ENCODE measurements at places on chromosomes 12 and 14.

DNA sequence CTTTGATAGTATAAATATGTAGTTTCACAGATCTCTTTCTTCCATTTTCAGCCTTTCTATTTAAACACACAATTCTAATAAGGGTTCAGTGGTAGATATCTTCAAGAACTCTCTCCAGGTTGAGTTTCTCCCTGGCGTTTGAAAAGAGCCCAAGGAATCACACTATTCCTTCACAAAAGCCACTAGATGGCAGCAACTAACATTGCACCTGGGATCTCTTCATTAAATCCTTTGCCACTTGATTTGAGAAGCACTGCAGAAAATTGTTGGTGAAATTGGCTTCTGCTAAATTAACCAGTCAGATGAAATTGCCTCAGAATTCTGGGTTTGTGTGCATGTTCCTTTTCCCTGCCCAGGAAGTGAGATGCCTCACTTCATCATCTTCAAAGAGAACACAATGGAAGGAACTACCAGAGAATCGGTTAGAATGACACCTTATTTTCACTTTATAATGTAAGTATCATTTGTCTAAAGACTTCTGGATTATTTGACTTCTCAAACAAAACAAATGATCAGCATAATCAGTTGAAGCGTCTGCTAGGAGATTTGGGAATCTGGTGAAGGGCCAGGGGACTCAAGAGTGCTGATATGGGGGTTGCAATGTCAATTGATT lies 6.8 kb downstream of the CCDC198 start:
- no peak for DNase-seq

DNA sequence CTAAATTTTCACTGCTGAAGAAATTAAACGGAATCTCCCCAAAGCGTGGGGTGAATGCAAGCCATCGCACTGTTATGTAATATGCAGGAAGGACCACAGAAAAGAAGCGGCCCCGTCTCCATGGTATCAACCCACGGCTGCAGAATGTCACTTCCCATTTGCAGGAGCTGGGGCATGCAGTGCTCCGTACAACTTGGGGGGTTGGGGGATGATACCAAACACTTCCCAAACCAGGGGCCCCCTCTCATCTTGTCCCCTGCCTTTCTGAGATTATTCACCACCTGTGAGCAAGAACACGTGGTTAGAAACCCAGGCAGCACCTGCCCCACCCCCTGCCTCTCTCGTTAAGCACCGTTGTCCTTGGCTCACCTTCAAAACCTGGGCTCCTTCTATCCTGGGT lies 505.1 kb upstream of the TMEM132C start:
- DNase-seq: no peak

- DNase-seq: no peak
Measured at GRCh38 chr12:54657105-54657607, 9.0 kb upstream of the DCD start.

DNA sequence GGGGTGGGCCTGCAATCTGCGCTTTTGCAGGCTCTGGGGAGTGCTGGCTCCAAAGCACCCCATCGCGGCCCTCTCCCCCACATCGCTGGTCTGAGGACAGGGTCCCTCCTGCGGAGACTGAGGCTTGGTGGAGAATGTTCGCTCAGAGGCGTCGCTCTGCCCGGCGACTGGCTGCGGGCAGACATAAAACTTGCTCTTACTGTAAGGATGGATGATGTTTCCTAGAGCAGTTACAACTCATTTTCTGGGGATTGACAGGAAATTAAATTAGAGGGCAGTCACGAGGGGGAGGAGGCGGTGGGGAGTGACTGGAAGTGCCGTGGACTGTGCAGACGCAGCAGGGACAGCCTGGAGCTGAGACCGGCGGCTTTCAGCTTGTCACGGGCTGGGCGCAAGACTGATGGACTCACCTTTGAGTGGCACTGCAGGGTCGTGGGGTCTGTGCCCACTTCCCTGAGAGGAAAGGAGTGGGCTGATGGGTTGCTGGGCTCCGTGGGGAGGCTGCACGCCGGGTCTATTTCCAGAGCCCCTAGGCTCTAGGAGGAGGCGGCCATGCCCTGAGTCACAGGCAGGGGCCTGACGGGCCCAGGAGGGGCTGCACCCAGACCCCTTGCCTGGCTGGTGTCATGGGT lies 32.8 kb downstream of the NOC4L start:
- DNase-seq: no peak

DNA sequence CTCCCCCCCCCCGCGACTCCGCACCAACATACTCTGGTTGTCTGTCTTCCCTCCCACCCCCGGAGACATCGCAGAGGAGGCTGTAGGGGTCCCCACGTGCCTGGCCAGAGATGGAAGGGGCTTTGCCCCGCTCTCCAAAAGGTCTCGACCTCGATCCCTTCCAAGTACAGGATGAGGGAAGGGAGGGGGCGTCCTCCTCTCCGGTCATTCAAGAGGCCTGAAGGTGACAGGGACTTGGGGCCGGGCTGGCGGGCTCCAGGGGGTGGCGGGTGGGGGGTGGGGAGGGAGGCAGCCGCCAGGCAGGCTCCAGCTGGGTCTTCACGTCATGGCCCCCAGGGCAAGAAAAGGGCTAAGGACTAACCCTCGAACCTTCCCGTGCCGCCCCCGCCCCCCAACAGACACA lies 15.1 kb downstream of the TBX3 start:
- DNase-seq: no peak

DNA sequence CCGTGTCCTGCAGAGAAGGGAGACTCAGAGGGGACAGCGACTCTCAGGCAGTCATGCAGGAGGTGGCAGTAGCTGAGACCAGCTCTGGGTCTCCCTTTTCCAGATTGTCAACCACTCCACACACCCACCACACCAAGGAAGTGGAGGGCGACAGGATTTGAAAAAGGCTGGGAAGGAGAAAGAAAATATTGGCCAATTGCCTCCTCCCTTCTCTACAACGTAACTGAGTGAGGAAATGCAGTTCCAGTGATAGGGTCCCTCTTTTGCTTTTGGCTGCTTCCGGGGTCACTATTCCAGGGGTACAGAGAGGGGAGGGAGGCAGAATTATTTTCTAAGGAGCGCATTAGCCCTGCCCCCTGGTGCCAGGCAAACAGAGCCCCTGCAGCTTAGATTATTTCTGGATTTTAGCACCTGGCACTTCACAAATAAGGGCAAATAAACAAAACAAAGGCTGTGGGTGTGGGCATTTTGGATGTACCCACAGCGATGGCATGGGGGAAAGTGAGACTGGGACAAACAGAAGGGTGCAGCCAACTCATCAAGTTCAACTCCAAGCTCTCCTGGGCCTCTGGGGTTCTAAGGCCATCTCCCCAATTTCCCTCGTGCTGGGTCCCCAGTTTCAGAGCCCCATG lies 20.4 kb downstream of the ASB2 start:
- no peak for DNase-seq

GRCh38 chr14:103696466-103697071 lies 18.7 kb downstream of the XRCC3 start:
- no peak for DNase-seq

GRCh38 chr12:52323416-52324152 lies 2.4 kb upstream of the KRT83 start:
- no peak for DNase-seq

DNA sequence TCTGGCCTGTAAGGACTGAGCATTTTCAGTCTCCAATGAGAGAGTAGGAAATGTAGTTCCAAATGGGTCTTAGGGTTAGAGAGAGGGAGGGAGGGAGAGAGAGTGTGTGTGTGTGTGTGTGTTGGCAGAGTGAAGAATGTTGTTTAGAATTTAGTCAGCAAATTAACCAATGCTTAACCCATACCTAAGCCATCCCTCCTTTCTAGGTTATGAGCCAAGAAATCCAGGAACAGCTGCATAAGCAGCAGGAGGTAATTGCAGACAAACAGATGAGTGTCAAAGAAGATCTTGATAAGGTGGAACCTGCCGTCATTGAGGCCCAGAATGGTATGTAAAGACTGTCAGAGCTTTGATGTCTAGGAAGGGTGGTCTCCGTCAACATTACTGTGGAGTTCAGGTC lies 56.9 kb downstream of the HSP90AA1 start:
- no peak for DNase-seq

GRCh38 chr12:50555471-50555885 lies 50.7 kb downstream of the DIP2B start:
- DNase-seq: no peak

GRCh38 chr12:116577154-116577561 lies 18.0 kb downstream of the MAP1LC3B2 start:
- DNase-seq: no peak

DNA sequence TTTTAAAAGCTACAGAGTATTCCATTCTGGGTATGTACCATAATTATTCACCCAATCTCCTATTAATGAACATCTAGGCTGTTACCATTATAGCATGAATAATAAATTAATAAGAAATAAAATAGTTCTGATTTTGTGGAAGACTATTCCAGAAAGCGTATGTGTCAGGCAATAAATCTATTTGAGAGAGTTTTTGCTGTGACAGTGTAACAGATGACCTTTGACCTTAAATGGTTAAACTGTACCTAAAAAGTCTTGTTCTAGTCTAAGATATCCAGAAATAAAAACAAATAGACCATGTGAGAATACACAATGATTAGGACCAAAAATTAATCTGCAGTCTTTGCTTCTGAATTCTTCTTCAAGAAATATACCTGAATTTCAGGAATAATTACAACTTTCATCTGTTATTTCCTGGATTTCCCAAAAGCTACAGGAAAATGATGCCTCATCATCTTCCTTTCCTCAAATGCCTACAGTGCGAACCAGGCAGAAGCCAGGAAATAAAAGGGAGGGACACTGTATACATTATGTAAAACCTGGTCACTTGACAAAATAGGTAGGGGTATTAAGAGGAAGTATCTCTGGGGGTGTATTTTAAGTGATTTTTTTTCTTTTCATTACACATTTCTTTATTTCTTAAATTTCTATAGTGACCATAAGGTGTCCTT lies 7.3 kb downstream of the TM7SF3 start:
- DNase-seq: no peak

DNA sequence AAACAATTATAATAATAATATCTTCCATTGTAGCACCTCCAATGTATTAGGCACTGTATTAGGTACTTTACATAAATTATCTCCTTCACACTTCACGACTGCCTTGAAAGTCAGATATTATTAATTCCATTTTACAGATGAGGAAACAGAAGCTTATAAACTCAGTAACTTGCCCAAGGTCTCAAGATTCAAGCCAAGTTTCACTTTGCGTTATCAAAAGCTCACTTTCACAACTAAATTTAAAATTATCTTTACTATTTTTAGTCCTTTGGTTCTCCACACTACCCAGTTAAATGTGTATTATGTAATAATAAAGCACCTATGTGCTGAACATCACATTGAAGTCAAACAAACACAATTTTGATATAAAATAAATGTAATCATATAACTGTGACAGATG lies 55.8 kb downstream of the NUMB start:
- no peak for DNase-seq

- no peak for DNase-seq
Measured at GRCh38 chr14:20427231-20428009, 8.5 kb downstream of the KLHL33 start.

GRCh38 chr14:22417914-22418313 lies 171.1 kb downstream of the DAD1 start:
- no peak for DNase-seq

- no peak for DNase-seq
Measured at GRCh38 chr12:1170411-1170810, 179.4 kb downstream of the ERC1 start.

- DNase-seq: no peak
Measured at GRCh38 chr14:56494167-56494566, 85.4 kb upstream of the TMEM260 start.

DNA sequence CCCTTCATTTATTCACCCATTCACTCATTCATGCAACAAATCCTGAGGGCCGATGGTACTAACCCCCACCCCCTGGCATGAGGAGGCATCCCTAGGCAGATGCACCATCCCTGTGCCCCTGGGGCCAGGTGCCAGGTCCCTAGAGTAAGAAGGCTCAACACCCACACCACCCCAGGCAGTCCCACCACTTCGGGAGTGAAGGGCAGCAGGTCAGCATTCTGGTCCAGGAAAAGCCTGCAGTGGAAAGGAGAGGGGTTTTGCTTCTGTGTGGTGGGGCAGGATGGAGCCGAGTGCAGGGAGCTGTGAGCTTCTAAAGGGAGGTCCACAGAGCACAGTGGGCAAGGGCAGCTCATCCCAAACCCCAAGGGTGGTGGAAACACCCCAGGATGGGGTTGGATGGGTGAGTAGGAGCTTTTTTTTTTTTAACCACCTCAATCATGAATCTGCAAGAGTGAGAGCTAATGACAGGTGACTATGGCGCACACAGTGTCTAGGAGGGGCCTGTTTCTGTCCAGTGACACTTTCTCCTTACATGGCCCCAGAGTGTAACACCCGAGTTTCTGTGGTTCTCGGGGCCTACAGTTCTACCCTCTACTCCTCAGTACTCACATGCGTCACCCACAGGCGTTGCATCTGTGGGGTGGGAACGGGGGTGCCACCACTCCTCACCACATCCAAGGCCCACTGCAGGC lies 414.3 kb downstream of the TMEM121 start:
- no peak for DNase-seq

DNA sequence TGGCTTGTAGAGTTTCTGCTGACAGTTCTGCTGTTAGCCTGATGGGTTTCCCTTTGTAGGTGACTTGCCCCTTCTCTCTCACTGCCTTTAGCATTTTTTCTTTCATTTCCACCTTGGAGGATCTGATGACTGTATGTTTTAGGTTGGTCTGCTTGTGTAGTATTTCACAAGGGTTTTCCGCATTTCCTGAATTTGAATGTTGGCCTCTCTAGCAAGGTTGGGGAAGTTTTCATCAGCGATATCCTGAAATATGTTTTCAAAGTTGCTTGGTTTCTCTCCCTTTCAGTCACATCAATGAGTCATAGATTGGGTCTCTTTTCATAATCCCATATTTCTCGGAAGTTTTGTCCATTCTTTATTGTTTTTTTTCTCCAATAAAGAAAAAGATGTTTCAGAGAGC lies 11.4 kb downstream of the NOPCHAP1 start:
- DNase-seq: no peak

GRCh38 chr12:39692258-39692853 lies 72.8 kb upstream of the ABCD2 start:
- DNase-seq: no peak

- no peak for DNase-seq
Measured at GRCh38 chr12:94677778-94678177, 27.4 kb upstream of the TMCC3 start.

- no peak for DNase-seq
Measured at GRCh38 chr14:34913619-34914018, 38.5 kb upstream of the BAZ1A start.

DNA sequence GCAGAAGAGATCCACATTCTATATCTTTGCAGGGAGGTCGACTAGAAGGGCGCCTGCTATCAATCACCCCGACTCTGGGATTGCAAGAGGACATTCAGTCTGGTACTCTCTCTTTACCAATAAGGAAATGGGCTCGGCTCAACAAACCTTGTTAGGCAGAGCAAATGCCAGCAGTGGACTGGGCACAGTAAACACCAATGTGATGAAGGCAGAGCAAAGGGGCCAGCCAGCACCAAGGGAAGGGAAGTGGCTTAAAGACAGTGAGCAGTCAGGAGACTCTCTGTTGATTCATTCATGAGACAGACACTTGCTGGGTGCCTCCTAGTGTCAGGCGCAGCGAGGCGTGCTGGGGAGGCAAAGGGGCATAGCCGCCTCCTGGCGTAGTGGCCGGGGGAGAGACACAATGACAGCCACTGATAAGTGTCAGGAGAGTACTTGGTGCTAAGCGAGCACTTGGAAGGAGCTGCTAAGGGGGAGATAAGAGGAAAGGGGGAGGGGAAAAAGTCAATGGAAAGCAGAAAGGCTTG lies 34.1 kb downstream of the TMCC3 start:
- no peak for DNase-seq
